ENCODE measurements at places on chromosomes 13 and 19.

GRCh38 chr19:18663940-18664530, 19.4 kb upstream of the CRTC1 start:
- no peak for DNase-seq

DNA sequence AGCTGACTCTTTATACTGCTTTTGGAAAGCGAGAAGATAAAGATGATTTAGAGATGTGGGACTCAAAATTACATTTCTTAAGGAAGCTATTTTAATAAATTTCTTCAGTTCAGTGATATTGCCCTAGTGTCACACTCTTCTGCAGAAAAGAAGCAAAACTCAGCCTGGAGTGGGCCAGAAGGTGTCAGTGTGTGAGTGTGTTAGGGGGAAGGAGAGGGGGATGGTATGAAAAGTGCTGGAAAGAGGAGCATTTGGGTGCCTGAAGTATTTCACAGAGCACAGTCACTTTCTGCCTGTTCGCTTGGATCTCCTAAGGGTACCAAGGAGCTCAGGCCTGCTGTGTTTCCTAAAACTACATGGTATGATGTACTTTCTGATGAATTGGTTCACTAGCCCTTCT, 84.5 kb upstream of the FRY start:
- DNase-seq = no peak

GRCh38 chr13:110650436-110650835, 35.1 kb downstream of the NAXD start:
- DNase-seq = no peak

GRCh38 chr19:41265395-41266153, 1.4 kb downstream of the HNRNPUL1 start:
- DNase-seq = peak; percentile 28

- DNase-seq = no peak
Observed at GRCh38 chr13:83007226-83007625, 875.0 kb downstream of the SLITRK1 start.

DNA sequence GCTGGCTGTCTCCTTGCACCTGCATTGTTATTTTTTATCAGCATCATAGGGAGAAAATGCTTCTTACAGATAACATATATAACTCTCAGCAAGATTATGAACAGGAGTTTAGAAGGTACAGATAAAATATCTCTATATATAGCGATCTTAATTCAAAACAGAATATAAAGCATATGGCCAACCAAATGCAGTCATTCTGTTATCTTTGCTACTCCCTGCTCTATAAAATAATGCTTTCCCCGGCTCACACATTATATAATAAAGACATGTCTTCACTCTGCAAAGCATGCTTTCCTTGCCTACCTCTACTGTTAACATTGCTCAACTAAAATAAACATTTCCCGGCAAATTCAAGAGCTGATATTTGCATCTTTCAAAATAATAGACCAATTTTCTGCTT, 161.7 kb downstream of the FGF14 start:
- DNase-seq = no peak

DNA sequence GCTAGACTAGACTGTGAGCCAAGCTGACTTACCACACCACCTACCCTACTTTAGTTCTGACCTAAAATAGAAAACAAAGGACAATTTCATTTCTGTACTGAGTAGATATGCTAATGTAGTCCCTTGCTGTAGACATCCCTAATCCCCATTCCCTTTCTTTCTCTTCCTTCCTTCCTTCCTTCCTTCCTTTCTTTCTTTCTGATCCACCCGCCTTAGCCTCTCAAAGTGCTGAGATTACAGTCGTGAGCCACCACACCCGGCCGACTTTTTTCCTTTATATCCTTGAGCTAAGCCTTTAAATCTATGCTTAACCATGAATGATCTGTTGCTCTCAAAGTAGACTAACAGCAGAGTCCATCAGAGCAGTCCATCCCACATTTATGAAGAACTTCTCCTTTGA, 465.0 kb downstream of the SLITRK6 start:
- no peak for DNase-seq

DNA sequence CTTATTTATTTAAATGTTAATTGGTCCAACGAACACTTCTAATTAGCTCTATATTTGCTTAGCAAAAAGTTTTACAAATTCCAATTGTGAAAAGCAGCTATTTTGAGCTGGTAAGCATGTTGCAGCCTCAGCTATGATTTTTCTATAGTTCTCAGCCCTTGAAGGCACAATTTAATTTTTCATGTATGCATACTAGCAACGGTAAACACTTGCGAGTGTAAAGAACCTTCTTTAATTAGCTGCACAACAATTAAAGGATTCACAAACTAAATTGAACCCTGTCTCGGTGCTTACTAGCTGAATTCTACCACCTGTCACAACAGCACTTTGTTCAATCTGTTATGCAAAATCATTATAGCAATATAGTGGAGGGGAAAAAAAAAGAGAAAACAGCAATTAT, 29.8 kb downstream of the ZNF536 start:
- DNase-seq = no peak

DNA sequence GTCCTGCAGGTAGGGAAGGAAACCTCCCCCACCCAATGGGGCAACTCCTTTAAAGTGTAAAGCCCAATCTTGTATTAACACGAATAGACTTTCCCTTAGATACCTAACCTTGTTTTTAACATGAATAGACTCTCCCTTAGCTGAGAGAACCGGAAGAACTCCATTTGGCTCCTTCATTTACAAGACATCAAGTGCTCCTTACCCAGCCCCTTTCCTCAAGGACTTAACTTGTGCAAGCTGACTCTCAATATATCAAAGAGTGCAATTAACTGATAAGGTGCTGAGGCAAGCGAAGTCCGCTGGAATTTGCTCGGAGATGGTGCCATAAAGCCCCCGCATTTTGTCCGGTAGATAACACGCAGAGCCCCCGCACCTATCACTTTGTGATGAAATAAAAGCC, 9.9 kb upstream of the ZNF90 start:
- no peak for DNase-seq

- peak; percentile 92 for DNase-seq
Observed at GRCh38 chr19:2962018-2962670, 15.2 kb upstream of the TLE6 start.

GRCh38 chr19:23991170-23991569, 76.5 kb downstream of the ZNF726 start:
- DNase-seq = peak; percentile 4

GRCh38 chr19:1747285-1748114, 5.8 kb upstream of the ONECUT3 start:
- peak; percentile 89 for DNase-seq

DNA sequence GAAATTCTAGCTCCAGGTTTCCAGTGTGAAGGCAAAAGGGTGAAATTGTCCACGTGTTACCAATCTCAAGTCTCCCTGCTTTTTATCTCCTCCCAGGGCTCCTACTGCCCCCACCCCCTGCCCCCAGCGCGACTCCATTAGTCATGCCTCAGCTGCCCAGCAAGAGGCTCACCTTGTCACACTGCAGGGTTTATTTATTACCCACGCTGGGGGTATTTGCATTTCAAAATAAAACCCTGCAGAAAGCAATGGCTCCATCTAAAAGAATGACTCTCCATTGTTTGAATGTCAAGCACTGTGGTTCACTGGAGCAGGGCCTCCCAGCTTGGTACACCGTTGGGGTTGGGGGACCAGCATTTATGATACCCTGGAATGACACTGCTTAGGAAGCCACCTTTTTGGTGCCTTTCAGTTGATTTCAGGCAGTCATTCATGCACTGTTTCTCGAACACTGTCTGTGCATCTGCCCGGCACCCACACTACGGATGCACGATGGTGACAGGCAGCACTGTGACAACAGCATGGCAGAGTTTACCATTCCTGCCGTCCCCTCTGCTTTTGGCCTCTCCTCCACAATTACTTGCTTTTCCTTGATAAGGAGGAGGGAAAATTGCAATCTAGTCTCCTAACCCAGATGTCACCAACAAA, 9.9 kb upstream of the POP4 start:
- no peak for DNase-seq

- DNase-seq = peak; percentile 68
Observed at GRCh38 chr13:97975848-97976609, 22.6 kb downstream of the IPO5 start.

GRCh38 chr13:48695776-48696175, 42.0 kb downstream of the CYSLTR2 start:
- DNase-seq = no peak

- peak; percentile 99 for DNase-seq
Observed at GRCh38 chr13:41132512-41133152, at the start of gene KBTBD6. KBTBD6 (minus strand) TSS chr13:41132802; CDS start chr13:41132511, 291 bp downstream.

GRCh38 chr13:51156648-51157047, 45.6 kb upstream of the C13orf42 start:
- no peak for DNase-seq

DNA sequence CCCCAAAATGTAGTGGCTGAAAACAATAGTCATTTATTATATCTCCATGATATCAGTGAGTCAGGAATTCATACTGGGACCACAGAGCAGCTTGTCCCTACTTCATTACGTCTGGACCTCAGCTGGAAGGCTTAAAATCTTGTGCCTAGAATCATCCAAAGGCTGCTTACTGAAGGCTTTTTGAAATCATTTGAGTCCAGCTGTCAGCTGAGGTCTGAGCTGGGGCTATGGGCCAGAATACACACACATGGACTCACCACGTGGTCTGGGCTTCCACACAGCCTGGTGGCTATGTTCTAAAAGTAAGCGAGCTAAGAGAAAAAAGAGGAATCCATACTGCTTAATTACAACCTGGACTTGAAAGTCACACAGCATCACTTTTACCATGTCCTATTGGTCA, 209.2 kb downstream of the KCTD12 start:
- DNase-seq = peak; percentile 93

DNA sequence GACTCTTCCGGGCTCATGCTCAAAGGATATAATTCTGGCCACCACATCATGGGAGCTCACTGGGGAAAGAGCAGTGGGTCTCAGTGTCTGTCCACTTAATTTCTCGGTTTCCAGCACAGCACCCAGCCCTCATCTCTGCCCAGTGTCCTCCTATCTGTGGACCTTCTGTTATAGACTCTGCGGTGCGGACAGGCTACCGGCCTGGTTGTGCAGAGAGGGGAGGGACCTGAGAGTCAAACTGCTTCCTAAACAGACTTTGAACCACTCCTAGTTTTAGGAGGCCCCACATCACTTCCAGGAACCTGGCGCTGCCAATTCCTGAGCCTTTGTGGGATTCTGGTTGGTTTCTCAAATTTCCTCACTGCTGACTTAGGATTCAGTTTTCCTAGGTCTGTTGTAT, 59.8 kb upstream of the MED4 start:
- DNase-seq = no peak

GRCh38 chr19:7552781-7553180, 17.3 kb downstream of the PNPLA6 start:
- no peak for DNase-seq

DNA sequence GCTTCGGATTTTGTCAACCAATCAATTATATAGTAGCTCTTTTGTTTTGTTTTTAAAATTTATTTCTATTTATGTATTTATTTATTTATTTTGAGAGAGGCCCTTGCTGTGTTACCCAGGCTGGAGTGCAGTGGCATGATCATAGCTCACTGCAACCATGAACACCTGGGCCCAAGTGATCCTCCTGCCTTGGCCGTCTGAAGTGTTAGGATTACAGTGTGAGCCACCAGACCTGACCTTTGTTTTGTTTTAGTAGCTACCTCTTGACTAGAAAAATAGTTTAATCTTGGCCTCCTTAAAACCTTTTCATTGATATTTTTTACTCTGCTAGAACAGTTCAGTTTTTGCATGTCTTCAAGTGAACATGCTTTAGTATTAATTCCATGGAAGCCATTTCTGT, 15.1 kb downstream of the GARRE1 start:
- DNase-seq = no peak

DNA sequence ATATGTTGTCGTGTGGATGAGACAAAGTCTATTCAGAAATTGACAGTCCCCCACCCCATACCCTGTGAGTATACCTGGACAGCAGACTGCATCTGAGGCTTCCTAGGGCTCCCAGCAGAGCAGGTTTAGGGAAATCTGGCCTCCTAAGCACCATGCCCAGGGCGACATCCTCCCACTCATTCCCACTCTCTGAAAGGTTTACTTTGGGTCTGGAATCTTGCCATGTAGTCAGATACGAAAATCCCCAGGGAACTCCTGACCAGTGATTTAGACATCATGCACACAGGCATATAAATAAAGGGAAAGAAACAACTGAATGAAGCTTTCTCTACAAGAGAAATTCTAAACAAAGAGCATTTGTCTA, 717 bp upstream of the NALCN start:
- peak; percentile 67 for DNase-seq

DNA sequence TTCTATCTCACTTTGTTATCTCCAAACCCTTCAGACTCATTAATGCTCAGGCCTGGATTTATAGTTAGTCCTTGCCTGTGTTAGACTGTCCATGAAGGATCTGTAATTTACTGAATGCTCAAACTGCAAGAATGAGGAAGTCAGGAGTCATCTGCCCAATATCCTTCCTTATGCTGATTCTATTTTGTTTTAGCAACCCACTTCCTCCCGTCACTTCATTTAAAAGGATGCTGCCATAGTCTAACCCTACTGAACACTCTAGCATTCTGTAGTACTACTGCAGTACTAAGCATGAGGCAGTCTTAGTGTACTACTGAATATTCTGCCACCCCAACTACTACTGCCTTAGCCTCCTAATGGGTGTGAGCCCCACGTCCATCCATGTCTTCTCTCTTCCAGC, 1.5 kb downstream of the FCAR start:
- no peak for DNase-seq

GRCh38 chr13:19181621-19182485, at the start of gene TUBA3C:
TUBA3C (minus strand) TSS chr13:19181824; CDS start chr13:19181747, 77 bp downstream.
- no peak for DNase-seq

DNA sequence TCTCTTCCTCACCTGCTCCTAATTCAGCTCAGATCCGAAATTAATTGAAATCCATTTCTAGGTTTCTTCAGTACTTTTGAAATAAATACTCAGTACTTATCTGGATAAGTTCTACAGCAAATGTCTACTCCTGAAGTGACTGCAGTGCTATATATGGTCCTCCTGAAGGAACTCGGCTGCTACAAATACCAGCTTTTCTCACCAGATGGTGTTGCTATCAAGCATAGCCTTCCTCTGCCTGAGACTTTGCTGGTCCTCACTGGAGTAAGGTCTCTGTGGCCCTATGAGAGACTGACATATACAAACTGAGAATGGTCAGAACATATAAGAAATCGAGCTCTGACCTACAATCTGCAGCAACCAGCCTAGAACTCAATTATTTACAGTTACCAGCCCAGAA, 161.6 kb downstream of the NDFIP2 start:
- DNase-seq = peak; percentile 11

- no peak for DNase-seq
Observed at GRCh38 chr13:100495455-100495854, 93.1 kb downstream of the GGACT start.

GRCh38 chr13:113086031-113086750, 19.4 kb upstream of the F7 start:
- no peak for DNase-seq

DNA sequence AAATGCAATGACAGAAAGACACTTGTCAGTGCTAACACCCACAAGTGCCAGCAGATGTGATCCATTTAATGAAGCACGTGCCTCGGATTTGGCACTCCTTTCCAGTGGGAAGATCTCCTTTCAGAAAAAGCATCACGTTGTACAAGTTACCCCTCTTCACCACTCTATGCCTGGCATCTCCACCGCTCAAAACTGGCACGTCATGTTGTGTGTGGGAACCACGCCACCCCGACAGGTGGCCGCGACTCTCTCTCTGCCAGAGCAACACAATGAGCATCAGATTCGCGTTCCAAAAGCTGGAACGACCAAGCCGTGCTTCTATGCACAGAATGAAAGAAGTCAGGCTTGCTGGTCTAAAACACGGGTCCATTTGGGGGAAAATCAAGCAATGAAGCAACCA, 24.3 kb downstream of the TMTC4 start:
- no peak for DNase-seq

- no peak for DNase-seq
Observed at GRCh38 chr13:56670563-56670962, 470.2 kb upstream of the PRR20A start.
